Stomach (tissue), 19 donors: ENCODE measurements at places on chromosomes 16 and 17. TPM values are rescaled to one million over a fixed set of nuclear protein-coding genes. Genes with fewer than 3 reads are reported as not detected.

GRCh38 chr16:79810449-79811189 is 210.1 kb upstream of the MAF start:
- no peak for DNase-seq

DNA sequence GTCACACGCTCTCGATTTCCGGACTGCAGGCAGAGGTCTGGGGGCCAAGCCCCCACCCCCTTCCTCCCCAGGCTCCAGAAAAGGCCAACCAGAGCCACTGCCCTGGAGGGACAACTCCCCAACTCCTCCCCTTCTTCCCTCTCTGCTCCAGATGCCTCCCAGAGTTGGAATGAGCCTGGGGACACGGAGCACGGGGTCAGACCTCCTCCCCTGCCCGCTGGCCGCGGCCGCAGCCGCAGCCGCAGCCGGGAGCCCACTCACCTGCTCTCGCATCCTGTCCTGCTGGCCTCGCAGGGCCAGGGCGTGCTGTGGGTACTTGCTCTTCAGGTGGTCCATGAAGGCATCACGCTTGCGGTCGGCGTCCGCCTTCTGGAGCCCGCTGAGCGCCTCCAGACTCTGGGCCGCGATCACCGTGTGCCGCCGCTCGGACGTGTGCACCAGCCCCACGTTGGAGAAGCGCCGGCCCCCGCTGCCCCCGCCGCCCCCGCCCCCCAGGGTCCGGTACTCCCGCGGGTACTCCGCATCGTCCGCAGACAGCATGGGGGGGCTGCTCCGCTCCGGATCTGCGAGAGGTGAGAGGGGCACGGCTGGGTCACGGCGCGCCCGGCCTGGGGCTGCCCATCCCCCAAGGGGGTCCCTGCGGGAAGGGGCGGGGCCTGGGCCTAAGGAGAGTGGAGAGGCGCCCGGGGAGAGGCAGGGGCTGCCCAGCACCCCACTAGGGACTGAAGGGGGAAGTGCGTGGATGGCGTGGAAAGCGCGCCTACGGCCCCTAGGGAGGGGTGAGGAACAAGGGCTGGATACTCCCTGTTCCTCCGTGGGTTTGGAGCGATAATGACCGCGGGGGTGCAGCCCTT is 27.3 kb downstream of the SRCIN1 start:
- no peak for DNase-seq

GRCh38 chr16:57645691-57646387 is 17.4 kb downstream of the ADGRG1 start:
- DNase-seq, result peak; percentile 63

- no peak for DNase-seq
Observed at GRCh38 chr16:51473091-51473490, 322.0 kb upstream of the SALL1 start.

GRCh38 chr17:81841866-81842265 is 7.0 kb upstream of the PPP1R27 start:
- DNase-seq, result no peak

CTRL gene
- 0.37 TPM for total RNA-seq
